ENCODE measurements at places on chromosomes 5 and 9.

- no peak for DNase-seq
Observed at GRCh38 chr9:34143116-34143515, 16.6 kb upstream of the DCAF12 start.

- DNase-seq = no peak
Observed at GRCh38 chr9:104361207-104361606, 142.9 kb upstream of the OR13F1 start.

DNA sequence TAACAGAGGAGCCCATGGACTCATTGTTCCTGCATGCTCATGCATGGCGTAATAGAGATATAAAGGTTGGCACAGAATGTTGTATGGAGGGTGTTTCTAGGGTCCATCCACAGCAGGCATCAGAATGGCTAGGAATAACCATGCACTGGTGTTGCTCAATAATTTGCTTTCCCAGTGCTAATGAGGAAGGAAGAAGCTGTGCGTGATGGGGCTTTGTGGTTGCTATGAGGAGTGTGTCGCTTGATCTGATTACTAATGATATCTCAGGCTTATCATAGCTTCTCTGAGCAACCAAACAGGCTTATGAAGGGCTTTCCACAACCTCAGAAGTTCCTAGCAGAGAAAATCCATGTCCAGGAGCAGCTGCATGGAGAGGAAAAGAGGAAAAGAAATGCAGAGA, 151.3 kb upstream of the TRPC7 start:
- DNase-seq = no peak

DNA sequence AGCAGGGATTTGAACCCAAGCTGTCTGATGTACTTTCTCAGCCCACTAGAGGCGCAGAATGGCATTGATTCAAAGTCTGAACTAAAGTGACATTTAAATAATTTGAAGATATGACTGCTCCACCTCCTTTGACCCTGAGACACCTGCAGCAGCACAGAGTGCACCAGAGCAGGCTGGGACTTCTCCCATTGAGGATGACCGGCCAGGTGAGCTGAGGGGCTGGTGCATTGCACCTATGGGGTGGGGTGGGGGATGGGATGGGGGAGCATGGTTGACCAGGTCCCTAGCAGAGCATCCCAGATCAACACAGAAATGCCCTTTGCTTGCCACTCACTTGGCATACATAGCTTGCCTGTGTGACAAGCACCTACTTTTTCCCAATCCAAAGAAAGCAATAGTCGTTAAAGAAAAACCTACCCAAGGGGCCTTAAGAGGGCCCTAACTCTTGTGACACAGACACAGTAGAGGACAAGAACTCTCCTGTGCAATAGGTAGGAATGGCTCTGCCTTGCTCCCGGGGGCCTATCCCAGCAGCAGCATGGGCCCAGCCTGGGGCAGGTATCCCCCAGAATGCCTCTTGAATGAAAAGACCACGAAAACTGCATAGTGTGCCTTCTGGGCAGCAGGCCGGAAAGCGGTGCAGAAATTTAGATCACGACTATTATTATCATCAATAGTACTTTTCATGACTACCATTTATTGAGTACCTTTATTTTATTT, 6.5 kb downstream of the SH3PXD2B start:
- no peak for DNase-seq

DNA sequence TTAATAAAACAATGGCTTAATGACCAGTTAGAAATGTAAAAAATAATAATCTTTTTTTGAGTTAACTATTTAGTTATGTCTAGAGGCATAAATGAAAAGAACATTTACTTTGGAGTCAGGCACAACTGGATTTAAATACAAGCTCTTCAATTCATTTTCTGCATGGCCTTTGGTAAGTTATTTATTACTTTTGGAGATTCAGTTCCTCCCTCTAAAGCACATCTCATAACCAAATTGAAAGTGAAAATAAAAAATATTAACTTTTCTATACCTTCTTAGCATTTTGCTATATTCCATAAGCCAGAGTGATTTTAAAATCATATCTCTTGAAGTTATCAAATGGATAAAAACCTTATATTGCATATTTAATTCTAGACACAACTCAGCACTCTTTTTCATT, 434.9 kb upstream of the SMARCA2 start:
- no peak for DNase-seq

Data from SK-MEL-5 (cell line).